ENCODE measurements at places on chromosomes 11 and 22.
A peak's percentile ranks its signal among the peaks of the same experiment; 100 is the strongest.

GRCh38 chr11:13009476-13009920, 382 bp downstream of the RASSF10 start:
- DNase-seq, result no peak

DNA sequence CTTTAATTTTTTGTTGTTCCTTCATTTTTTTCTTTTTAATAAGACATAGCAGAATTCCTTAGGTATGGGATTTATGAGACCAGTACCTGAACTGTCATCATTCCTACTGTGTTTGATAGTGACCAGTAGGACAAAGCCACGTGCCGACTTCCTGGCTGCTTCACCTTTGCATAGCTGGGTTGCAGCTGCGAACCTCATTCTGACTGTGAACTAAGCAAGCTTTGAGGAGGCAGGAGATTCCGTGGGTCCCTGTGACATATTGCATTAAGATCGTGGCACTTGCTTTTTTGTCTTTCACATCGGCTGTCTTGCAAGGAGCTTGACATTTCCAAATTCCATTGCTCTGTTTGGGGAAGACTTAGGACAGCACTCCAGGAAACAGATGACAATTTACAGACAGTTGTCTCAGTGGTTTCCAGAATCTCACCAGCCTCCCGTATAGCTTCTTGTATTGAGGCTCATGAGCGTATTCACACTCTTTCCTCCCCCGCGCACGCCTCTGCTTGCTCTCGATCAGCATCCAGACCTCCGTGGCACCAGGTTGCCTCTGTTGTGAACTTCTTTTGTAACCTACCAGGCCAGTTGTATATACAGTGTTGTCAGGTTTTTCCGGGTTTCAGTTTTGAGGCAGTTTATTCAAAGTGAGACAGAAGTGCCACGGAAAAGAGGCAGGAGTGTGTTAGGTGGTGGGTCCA, 101.7 kb downstream of the CWC15 start:
- DNase-seq, result no peak

GRCh38 chr11:16986434-16987204, 27.6 kb downstream of the PLEKHA7 start:
- peak; percentile 17 for DNase-seq

DNA sequence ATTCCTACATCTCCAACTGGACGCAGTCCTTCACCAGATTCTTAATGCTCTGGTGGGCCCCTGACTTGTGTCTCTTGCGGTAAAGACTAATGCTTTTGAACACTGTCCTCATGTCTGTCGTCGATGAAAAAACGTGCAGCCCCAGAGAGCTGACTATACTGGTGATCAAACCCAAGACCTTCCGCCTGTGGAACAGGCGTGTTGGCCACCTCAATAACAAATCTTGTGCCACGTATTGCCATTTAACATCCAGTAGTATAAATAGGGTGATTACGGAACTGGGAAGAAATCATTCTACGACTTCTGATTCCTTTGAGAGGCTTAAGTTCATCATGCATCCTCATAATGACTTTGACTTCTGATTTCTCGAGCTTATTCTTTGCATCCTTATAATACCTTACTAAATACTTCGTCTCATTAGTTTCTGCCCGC, 45.6 kb downstream of the OR4D9 start:
- DNase-seq, result no peak

GRCh38 chr22:20644071-20644642, 129.8 kb upstream of the SERPIND1 start:
- no peak for DNase-seq
